T-helper 9 cell (primary cell): ENCODE measurements at places on chromosomes 1 and 21.

DNA sequence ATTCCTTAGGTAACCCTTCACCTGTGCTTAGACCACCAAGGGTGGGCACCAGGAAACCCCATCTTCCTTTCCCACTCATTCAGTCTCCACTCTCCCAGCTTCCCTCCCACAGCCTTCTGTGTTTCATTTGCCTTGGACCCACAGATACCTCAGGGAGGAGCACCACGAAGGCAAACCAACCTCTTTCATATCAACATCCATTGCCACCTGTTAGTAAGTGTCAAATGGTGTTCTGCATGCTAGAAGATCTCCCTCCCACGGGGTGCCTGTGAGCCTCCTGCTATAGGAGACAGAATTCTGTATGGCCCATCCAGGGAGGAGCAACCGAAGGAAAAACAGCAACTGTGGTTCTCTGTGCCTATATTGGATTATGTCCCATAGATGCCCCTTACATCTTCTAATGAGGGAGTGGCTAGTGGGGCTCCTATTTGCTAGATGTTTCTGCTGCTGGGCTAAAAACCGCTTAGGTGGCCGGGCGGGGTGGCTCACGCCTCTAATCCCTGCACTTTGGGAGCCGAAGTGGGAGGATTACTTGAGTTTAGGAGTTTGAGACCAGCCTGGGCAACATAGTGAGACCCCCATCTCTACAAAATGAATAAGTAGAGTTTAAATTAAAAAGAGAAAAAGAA lies 25.6 kb upstream of the SCCPDH start:
- no peak for DNase-seq

- DNase-seq: peak; percentile 35
Observed at GRCh38 chr1:226682871-226683814, 55.9 kb downstream of the ITPKB start.

DNA sequence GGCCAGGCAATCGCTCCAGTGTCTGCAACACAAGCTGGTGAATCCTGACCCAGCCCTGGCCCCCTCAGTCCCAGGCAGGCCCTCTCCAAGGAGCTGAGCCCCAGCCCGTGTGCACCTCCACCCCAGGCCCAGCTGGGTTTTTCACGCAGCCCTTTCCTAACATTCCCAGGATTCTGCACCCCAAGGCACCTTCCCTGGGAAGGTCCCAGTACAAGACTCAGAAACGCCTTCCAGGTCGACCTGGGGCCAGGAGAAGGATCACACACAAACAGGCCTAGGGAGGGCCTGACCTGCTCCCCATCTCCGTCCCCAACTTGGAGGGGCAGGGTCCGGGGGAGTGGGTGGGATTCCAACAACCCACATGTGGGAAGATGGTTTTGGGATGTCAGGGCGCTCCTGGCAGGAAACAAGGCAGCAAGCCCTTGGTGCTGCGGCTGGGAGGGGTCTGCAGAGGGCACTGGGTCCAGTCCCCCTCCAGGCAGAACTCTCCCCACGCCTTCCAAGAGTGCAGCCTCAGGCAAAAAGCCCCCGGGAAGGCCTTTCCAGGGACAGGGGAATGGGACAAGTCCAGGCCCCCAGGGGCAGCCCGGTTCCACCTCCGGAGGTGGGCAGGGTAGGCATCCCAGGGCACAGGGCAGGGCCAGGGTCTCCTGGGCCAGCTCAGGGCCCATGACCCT lies 58.3 kb downstream of the KCNAB2 start:
- DNase-seq: no peak

GRCh38 chr1:113396585-113396984 lies 6.3 kb downstream of the MAGI3 start:
- no peak for DNase-seq

DNA sequence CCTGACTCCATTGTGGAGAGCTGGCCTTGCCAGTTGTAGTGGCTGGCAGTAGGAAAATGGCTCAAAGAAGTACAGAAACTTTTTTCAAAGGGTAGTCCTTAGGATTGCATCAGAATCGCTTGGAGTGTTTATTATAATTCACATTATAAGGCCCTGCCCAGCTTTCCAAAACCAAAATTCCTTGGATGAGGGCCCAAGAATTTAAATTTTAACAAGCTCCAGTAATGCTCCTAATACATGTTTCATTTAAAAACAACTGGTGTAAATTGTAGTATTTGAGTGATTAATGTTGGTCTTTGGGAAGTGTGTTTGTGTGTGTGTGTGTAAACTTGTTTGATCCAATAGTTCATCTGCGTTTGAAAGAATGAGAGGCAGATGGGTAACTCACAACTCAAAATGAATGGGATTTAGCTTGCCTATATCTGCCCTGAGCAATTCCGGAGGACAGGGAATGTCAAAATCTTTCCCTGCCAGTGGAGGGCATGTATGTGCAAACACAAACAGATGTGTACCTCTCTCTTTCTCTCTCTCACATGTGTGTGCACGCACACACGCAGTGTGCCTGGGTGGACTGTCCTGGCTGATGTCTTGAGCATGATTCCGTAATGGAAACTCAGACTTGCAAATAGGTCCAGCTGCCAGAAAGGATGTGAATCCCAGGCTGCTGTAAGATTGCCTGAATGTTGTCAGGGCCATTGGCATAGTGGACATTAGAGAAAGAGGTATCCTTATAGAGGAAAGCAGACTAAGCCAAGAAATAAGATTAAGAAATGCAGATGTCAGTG lies 293.1 kb downstream of the LMX1A start:
- no peak for DNase-seq

DNA sequence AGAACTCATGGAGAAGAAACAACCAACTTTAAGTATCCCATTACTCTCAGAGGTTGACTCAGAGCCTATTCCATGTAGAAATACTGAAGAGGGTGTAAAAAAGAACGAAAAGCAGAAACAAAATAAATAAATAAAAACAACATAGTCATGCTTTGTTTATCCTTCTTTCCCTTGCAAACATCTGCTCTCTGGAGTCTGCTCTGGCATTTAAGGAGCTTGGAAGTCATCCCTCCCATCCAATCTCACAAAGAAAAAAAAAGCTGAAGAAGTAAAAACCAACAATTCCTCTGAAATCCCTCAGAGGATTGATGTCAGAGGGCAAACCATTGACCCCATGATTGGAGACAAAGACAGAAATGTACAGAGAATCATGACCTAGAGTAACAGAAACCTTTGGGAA lies 302.6 kb upstream of the GREM2 start:
- no peak for DNase-seq

GRCh38 chr1:150182247-150182646 lies 32.5 kb downstream of the PLEKHO1 start:
- DNase-seq: no peak

GRCh38 chr21:46377789-46378188 lies 53.8 kb downstream of the PCNT start:
- no peak for DNase-seq

DNA sequence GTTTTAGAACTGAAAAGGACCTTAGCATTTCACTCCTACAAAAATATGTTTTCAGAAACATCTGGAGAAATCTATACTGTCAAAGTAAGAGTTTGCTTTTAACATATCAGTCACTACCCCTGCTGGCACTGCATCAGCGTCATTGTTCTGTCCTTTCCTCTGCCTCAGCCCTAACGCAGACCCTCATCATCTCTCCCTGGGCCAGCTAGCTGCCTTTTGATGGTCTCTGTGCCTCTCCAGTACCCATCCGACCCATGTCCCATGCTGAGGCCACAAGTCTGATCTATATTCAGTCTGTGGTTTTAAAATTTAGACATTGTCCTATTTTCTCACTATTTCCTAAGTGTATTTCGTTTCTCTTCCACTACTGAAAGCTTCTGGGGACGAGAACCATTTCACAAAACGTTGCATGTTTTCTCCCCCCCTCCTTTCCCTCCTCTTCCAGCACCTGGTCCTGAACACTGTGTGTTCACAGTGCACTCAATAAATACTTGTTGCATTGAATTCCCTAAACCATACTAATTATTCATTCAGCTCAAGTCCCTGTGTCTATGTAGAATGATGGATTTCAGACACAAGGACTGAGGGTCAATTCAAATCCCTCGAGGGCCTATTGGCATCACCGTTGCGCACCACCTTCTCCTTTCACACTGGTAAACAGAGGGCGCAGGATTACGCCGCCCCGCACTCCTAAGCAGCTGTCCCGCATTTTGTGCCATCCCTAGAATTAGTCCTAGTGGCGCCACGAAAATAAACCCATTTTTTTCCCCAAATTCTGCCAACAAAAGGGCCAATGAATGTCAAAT lies 53.4 kb downstream of the CD2 start:
- DNase-seq: no peak

- no peak for DNase-seq
Observed at GRCh38 chr21:21751286-21751685, 753.1 kb downstream of the NCAM2 start.

DNA sequence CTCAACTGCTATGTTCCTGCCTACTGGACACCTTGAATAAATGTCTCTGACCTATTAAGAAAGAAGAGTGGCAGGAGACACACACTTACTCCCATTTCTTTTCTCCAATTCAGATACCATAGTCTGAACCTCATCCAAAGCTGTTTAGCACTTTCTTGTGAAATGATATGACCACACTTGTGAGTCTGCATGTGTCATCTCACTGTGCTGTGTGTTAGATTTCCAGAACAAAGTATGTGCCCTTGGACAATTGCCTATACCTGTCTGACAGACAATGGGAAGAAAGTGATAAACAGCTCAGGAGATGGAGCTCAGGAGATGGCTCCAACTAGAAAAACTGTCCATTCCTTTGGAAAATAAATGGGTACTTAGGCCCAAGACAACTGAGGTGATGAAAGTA lies 48.4 kb downstream of the USP48 start:
- DNase-seq: no peak

DNA sequence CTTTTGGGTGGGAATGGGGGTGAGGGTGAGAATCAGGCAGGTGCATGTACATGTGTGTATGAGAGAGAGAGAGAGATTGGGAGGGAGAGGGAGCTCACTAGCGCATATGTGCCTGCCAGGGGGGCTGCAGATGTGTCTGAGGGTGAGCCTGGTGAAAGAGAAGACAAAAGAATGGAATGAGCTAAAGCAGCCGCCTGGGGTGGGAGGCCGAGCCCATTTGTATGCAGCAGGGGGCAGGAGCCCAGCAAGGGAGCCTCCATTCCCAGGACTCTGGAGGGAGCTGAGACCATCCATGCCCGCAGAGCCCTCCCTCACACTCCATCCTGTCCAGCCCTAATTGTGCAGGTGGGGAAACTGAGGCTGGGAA lies 95.0 kb downstream of the EPHB2 start:
- no peak for DNase-seq

- no peak for DNase-seq
Observed at GRCh38 chr1:208247696-208248095, 3.5 kb upstream of the PLXNA2 start.

- no peak for DNase-seq
Observed at GRCh38 chr1:224383218-224383617, 26.5 kb downstream of the CNIH4 start.

GRCh38 chr1:197390856-197391255 lies 122.8 kb downstream of the CRB1 start:
- no peak for DNase-seq

- no peak for DNase-seq
Observed at GRCh38 chr1:54581621-54582035, 33.6 kb downstream of the ACOT11 start.

DNA sequence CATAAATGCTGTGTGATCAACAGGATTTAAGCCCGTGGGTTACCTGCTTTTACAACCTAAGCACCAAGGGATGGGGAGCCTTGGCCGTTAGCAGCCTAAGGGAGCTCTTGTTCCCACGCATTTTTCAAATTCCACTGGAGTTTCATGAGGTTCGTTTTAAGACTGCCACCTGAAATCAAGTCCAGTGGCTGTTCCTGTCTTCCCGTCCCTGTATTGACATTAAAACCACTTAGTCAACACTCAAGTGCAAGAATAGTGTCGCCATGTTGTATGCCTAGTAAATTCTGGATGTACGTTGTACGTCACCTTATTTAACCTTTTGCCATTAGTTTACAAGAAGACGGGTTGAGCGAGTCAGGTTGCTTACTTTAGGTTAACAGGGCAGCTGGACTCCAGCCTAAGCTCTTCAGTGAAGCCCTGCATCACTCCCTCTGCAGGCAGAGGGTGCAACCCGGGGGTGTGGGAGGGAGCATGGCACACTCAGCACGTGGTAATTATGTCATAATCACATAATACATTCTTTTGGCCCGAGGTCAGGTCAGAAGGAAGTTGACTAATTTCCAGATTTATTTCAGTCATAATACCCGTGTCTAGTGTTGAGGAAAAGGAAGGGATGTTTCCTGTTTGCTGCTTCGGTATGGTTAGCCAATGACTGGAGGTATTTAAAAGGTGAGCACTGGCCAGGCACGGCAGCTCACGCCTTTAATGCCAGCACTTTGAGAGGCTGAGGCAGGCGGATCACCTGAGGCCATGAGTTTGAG lies 42.5 kb downstream of the CNST start:
- no peak for DNase-seq

GRCh38 chr1:15882665-15883064 lies 35.2 kb downstream of the SPEN start:
- no peak for DNase-seq

- DNase-seq: no peak
Observed at GRCh38 chr1:191624044-191624443, 534.2 kb upstream of the RGS18 start.

GRCh38 chr1:156430303-156430702 lies 61.3 kb downstream of the RHBG start:
- DNase-seq: no peak

DNA sequence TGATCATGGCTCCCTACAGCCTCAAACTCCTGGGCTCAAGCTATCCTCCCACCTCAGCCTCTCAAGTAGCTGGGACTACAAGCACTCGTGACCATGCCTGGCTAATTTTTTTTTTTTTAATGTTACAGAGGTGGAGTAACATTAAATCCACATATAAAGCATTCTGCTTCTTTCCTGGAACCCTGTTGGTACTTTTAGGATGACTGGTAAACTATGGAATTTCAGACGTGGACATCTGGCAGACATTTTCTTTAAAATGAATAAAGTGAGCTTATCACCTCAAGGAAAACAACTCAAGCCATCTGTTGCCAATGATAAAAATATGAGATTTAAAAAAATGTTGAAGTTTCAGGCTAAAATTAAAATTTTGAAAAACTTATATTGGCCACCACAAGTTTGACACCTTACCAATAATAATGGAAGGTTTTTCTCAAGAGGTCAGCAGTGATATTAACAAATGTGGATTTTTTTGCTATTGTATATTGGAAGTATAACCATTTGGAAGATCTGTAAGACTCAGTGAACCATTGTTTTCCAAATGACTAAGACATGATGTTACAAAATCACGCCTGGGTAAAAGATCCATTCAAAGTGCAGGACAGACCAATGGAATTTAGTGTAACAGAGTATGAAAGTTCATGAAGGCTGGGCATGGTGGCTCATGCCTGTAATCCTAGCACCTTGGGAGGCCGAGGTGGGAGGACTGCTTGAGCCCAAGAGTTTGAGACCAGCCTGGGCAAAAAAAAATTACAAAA lies 52.7 kb upstream of the EIF4G3 start:
- no peak for DNase-seq

GRCh38 chr1:180380259-180381183 lies 121.9 kb downstream of the ACBD6 start:
- DNase-seq: no peak

DNA sequence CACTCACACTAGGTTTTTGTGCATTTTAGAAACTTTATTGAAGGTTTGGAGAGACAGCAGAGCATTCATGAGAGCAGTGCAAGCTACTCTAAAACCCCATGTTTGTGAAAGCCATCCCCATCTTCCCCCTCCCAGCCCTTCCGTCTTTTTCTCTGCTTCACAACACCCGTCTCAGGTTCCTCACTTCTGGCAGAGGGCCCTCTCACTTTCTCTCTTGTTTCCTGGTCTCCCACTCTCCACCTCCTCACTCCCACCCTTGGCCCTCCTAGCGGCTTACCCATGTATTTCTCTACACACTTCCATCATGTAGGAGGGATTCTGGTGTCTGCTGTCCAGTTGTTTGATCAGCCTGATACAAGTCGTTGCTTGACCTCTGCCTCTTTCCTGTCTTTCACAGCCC lies 92.7 kb downstream of the LRRC8C start:
- no peak for DNase-seq

- no peak for DNase-seq
Observed at GRCh38 chr1:175927944-175928343, 184.5 kb upstream of the TNR start.
